ENCODE measurements at places on chromosomes 16 and 17.

- no peak for DNase-seq
Measured at GRCh38 chr16:67129422-67129821, 19.7 kb downstream of the PHAF1 start.

DNA sequence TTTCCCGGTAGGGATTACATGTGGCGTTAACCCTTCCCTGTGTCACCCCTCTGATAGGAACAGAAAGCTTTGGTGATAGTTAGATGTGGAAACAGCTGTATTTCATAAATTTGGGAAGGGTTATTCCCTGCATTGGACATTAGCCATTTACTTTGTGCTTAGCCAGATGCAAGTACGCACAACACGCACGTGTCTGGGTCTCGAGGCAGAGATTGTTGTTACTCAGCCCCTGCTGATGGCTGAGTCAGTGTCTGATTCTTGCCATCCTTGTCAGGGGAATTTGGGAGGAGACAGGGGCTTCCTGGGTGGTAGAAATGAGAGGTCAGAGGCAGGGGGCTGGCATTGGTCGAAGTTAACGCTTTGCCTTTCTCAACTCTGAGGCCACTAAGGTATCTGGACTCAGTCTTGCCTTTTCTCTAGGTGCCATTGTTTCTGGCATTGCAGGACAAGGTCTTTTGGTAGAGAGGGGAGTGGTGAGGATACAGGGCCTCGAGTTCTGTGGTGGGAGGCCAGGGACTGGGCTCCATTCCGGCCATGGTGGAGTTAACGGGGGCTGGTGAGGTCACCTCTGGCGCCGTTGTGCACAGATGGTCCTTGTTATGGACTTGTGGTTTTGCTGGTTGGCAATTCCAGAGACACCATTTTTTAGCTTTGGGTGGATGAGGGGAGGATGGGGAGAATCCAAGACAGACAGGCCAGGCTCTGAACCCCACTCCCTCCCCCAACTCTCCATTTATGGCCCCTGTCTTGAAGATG lies 8.2 kb downstream of the MMP2 start:
- DNase-seq, result no peak

GRCh38 chr16:85329059-85329812 lies 217.0 kb upstream of the CIBAR2 start:
- DNase-seq, result no peak

- DNase-seq, result no peak
Measured at GRCh38 chr16:49542946-49543630, 169.5 kb downstream of the C16orf78 start.

DNA sequence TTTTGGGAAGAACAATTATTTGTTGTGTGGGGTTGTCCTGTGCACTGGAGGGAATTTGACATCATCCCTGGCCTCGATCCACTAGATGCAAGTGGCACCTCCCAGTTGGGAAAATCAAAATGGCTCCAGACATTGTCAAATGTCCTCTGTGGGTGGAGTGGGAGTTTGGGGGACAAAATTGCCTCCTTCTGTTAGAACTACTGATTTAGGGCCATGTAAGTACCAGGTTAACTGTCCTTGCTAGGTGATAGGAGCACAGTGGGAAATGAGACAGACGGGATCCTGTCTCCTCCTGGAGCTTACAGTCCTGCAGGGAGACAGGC lies 56.8 kb downstream of the ARHGAP23 start:
- DNase-seq, result no peak

DNA sequence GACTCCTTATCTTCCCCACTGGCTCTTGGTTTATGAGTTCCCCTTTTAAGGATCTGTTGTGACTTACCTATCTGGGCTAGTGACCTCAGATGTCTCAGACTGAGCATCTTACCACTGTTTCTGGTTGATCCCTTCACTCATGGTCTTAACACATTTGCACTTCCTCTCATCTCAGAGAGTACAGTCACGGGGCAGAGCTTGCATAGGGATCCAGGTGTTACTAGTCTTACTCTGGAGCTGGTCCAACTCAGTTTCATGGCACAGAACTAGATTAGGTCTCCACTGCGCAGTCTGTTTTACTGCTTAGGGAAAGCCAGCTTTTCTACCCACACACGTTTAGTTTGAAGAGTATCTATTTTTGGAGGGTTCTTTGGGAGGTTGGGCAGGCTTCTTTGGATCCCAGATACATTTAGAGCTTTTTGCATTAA lies 10.2 kb downstream of the GABARAPL2 start:
- DNase-seq, result no peak

GRCh38 chr17:13228225-13228624 lies 210.4 kb upstream of the ELAC2 start:
- DNase-seq, result no peak

DNA sequence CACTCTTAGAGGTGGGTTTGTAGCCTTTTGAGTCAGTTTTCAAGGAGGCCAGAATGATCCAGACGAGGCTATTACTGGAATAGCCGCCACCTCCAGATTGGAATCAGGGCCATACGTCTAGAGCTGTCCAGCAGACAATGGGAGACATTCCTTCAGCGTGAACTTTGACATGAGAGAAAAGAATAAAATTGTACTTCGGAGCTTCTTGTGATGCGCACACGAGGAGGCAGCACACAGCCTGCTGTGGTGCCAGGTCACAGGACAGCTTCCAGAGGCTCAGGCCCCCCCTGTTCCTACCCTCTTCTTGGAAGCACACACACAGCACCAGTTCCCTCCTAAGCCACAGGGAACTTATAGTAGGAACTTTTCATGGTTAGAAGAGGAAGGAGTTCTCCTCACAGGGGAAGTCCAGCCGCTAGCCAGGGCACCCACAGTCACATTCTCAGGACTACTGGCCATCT lies 81.0 kb downstream of the VPS53 start:
- DNase-seq, result no peak

DNA sequence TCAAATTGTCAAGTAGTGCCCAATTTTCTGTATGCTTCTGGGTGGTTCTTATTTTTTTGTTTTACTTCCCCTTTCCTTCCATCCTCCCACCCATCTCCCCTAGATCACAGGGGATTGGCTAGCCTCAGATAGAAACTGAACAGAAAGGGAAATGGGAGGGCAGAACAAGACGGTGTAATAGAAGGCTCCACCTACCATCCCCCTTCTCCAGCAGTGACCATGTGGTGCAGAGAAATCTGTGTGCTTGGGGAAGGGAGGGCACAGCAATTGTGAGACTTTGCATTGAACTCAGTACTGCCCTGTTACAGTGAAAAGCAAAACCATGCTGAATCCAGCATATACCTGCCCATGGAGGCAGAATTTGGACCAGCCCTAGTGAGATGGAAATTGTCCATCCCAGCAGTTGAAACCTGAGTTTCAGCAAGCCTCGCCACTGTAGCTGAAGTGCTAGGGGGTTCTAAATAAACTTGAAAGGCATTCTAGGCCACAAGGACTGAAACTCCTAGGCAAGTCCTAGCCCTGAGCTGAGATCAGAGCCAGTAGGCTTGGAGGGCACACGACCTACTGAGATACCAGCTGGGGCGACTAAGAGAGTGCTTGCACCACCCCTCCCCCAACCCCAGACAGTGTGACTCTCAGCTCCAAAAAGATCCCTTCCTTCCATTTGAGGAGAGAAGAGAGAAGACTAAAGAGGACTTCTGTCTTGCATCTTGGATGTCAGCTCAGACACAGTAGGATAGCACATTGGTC lies 5.2 kb downstream of the SLFN11 start:
- DNase-seq, result no peak

GRCh38 chr16:22397931-22398330 lies 23.5 kb upstream of the CDR2 start:
- no peak for DNase-seq

GRCh38 chr16:85624646-85625045 lies 11.5 kb downstream of the GSE1 start:
- DNase-seq, result no peak

- no peak for DNase-seq
Measured at GRCh38 chr16:57694725-57695679, at the start of gene DRC7. DRC7 (plus strand) TSS chr16:57694806; CDS start chr16:57697950, 3,144 bp downstream.

GRCh38 chr17:55437159-55437605 lies 15.5 kb upstream of the MMD start:
- no peak for DNase-seq

GRCh38 chr17:8225813-8226535 lies 15.6 kb upstream of the AURKB start:
- peak; percentile 68 for DNase-seq

- DNase-seq, result no peak
Measured at GRCh38 chr17:41396340-41396739, 1.1 kb downstream of the KRT31 start.

GRCh38 chr17:82149401-82150099 lies 51.5 kb upstream of the FASN start:
- no peak for DNase-seq

- no peak for DNase-seq
Measured at GRCh38 chr17:72843591-72843990, 248.9 kb downstream of the SLC39A11 start.

GRCh38 chr16:65509172-65509571 lies 387.3 kb upstream of the CDH11 start:
- DNase-seq, result no peak

DNA sequence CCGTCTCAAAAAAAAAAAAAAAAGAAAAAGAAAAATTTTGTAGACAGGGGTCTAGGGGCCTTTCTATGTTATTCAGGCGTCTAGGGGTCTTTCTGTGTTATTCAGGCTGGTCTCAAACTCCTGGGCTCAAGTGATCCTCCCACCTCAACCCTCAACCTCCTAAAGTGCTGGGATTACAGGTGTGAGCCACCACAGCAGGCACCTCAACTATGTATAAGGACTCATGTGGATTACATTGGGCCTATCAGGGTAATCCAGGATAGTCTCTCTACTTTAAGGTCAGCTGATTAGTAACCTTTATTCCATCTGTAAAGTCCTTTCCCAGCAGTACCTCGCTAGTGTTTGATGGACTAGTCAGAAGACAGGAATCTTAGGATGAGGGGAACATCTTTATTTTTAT lies 22.4 kb downstream of the TADA2A start:
- no peak for DNase-seq

DNA sequence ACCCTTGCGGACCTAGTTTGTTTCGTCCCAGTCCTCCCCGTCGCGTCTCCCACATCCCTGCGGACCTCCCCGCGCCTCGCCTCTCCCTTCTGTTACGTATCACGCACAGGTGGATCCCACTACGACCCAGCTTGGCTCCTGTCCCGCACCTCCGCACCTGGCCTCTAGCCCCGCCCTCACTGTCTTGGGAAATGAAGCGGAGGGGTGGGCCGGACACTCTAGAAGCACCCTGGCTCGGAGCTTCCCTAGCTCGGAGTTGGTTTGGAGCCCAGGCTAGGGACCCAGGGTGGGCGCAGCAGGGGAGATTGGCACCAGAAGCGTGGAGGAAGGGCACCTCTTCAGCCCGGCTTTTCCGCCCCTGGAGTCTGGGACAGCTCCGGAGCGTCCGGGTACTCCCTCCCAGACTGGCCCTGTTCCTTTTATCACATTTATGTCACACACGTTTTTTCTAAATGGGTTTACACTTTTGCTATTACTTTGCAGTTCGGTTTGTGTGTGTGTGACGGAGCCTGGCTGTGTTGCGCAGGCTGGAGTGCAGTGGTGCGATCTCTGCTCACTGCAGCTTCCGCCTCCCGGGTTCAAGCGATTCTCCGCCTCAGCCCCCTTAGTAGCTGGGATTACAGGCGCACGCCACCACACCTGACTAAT lies 1.4 kb upstream of the CEMP1 start:
- DNase-seq, result no peak

DNA sequence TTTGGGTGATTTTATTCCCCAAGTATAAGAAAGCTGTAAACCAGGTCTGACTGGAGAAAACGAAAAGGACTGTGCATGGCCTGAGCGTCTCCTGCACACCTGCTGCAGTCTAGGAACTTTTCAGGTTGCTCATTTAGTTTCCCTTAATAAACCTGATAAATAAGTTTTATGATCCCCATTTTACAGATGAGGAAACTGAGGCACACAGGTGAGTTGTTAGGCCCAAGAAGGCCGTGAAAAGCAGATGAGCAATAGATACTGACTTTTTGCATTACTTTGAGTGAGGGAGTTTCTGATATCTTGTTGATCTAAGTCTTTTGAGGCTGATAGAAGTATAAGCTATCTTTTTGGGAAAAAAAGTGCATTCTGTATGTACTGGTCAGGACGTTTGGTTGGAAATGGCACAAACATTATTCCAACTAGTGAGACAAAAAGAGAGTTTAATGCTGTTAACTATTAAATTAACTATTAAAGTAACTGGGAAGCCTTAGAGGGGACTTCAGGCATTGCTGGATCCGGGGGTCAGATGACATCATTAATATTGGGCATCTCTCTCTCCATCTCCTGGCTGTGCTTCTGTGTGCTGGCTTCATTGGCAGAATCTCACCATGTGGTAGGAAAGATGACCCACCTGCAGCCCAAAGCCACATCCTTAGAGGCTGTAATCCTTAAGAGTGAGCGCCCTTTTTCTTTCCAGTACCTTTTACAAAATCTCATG lies 163.4 kb downstream of the CMIP start:
- no peak for DNase-seq

- DNase-seq, result no peak
Measured at GRCh38 chr16:57514791-57515600, 21.4 kb downstream of the CCDC102A start.

- no peak for DNase-seq
Measured at GRCh38 chr17:28704219-28704858, 7.3 kb downstream of the PROCA1 start.

GRCh38 chr17:39916918-39917317 lies 1.5 kb downstream of the GSDMB start:
- no peak for DNase-seq

DNA sequence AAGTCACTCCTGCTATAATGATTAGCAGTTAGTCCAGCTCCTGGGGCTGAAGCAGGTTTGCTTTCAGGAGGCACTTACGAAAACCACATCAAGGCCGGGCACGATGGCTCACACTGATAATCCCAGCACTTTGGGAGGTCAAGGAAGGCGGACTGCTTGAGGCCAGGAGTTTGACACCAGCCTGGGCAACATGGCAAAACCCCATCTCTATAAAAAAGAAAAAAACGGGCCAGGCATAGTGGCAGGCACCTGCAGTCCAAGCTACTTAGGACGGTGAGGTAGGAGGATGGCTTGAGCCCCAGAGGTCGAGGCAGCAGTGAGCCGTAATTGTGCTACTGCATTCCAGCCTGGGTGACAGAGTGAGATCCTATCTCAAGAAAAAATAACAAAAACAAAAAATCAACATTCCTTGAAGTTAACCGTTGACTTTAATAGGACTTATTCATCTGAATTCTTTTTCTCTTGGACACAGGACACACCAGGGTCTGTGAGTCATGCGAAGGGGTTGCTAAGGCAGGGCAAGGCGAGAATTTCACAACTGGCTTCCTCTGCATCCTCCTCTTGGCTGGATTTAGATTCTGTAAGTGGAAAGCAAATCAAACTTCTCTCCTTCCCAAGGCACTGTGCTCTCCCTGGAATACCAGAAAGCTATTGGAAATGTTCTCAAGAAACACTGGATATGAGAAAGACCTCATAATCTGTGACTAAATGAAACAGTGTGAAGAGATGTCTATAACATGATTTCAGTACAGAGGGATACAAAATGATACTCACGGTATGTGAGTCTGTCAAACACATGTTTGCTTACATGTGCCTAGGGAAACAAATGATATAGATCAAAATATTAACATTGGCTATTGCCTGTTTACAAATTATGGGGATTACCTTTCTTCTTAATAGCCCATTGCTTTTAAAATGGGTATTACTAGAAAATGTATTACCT lies 99.5 kb downstream of the SYCE1L start:
- no peak for DNase-seq

- peak; percentile 34 for DNase-seq
Measured at GRCh38 chr17:72556944-72557826, 436.4 kb downstream of the SOX9 start.

All from stimulated activated CD4-positive, alpha-beta T cell treated with anti-CD3 and anti-CD28 coated beads, TNF-alpha, amount 100 ng/mL, for 48 hours (primary cell).